Esophagus squamous epithelium (tissue), 5 donors: ENCODE measurements at places on chromosomes 16 and 17.

- DNase-seq = no peak
Observed at GRCh38 chr17:44879376-44879775, 19.9 kb downstream of the EFTUD2 start.

- DNase-seq = no peak
Observed at GRCh38 chr16:86025706-86026105, 126.7 kb downstream of the IRF8 start.

GRCh38 chr17:27457360-27457715 lies 1.1 kb downstream of the KSR1 start:
- DNase-seq = no peak

GRCh38 chr17:50269477-50270434 lies 4.5 kb upstream of the TMEM92 start:
- no peak for DNase-seq

DNA sequence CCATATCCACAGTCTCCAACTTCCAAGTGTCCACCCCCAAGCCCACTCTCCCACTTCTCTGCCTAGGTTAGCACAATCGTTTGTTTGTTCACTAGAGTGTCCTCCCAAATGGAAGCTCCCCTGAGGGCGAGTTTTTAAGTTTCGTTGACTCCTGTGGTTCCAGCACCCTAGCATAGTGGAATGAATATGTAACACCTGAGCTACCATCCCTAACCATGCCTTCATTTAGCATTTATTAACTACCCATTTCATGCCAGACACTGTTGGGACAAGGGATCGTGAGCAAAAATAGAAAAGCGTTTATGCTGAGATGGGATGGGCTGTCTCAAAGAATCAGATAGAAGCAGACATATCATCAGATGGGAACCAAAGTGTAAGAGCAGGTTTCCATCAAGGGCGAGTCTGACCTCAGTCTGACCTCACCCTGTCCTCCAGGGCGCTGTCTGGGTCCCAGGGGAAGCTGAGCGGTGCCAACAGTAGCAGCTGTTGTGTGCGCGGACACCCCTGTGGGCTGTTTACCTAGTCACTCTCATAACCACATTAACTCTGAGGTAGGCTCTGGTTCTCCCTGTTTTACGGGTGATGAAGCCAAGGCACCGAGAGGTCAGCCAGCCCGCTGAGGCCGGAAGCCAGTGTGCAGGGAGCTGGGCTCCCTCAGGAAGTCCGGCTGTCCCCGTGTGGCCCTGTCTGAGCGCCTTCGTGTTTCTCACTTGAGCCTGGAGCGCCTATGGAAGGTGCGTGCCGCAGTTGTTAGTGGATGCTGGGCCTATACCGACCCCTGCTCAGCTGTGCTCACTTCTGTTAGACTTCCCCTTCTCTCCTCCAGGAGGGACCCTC lies 6.2 kb downstream of the CNP start:
- DNase-seq = no peak

DNA sequence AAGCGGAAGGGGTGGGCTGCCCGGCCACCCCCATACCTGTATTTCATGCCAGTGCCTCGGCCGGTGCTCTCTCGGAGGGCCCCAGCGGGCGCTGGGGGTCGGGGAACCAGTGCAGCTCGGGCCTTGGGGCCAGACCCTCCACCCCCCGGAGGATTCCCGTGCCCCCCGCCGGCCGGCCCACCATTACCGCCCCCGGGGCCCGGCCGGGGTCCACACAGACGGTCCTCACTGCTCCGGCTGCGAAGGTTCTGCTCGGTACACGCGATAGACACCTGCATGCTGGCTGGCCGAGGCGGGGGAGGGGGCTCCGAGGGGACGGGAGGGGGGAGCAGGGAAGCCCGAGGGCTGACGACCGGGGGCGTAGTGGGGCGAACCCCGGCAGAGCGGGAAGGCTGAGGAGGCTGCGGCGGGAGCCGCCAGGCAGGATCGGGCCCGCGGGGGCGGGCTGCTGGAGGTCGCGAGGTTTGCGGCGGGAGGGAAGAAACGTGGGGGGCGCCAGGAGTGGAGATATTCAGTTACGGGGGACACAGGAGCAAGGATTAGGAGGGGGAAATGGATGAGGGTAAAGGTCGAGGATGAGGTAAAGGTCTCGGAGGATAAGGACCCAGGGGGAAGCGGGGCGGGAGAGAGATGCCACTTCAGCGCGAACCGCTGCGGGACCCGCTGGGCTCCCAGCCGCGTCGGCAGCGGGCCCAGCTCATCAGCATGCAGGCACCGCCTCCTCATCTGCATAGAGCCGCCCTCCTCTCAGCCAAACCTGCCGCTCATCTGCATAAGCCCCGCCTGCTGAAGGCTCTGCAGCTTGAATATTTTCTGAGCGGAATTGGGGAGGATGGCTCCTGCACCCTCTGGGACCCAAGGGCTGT lies at the start of gene KCNAB3:
TSS of gene KCNAB3 (minus strand) at position 699 of the 866 bp plus-strand sequence. CDS start at position 278, 421 bp downstream.
- no peak for DNase-seq

DNA sequence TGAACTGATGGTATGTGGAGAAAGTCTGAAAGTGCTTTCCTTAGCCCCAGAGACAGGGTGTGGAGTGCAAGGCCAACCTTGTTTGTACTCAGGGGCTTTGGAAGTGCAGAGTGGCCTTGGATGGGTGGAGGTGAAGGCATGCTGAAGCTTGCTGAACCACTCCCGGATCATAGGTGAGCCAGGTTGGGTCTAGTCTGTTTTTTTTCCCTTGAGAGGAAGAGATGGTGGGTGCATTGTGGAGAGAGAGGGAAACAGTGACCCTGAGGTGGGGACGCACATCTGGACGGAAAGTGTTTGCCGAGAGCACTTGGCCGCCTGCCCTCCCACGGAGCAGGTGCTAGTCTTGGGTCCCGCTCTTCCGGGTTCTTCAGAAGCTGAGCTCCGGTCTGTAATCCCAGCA lies 12.5 kb downstream of the ABAT start:
- no peak for DNase-seq

DNA sequence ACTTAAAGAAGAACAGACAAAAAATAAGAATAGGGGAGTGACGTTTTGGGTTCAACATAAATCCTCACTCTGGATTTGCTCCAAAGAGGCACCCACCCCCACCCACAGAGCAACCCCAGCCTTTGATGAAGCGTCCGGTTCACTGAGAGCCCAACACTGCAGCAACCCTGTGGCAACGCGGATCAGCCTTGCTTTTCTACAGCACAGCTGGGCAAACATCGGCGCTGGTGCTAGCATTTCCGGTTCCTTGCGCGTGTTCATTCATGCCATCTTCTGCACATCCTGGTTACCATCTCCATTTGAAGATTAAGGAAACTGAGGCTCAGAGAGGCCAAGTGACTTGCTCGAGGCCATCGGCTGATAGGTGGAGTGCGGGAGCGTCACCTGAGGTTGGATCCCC lies 8.7 kb upstream of the GINS2 start:
- no peak for DNase-seq

DNA sequence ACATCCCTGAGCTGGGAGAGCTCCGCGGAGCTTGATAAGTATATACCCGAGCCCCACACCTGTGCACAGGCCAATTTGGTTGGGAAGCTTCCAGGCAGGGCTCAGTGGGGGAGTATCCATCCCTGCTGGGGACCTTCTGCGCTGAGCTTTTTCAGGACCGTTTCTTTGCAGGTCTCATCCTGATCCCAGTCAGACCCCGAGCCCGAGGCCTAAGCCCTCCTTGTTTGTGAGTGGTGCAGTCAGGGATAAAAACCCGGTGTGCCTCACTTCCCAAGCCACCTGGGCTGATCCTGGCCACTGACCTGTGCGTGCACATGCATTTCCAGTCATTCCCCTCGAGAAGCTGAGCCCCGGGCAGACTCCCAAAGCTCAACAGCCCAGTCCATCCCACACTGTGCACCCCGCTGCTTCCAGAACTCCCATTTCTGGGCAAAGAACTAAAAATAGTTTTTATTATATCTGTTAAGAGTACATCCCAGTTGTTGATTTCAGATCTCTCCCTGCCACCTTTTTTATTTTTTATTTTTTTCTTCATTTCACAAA lies 27.3 kb upstream of the NAT9 start:
- DNase-seq = no peak

DNA sequence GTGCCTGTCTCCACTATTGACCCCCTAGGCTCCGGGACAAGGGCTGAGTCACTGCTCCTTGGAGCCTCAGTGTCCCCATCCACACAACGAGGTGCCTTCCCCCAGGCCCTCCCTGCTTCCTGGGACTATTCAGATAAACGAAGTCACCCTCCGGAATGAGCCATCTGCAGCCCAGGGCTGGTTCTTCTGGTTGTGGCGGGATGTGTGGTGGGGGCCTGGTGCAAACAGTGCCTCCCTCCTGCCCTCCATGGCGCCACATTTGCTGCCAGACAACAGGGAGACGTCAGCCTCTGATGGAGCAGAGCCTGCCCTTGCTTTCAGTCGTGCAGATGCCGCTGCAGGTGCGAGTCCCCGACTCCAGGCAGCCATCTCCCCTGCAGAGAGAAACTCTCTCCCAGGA lies 5.1 kb upstream of the KRT16 start:
- DNase-seq = no peak

DNA sequence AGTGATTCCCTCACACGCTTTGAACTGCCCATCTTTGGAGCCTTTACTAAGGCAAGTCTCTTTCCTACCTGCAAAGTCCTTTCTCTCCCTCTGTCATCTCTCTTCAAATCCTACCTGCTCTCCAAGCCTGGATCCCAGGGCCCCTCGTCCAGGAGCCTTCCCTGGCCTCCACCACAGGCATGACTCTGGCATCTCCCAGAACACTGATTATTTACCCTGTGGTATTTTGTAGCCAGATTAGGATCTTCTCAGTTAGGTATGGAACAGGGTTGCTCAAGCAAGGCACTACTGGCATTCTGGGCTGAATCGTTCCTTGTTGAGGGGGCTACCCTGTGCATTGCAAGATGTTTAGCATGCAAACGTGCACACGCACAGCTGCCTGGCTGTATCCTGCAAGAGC lies 31.9 kb upstream of the POLR3E start:
- DNase-seq = no peak

- no peak for DNase-seq
Observed at GRCh38 chr17:76528156-76528527, 9.4 kb downstream of the CYGB start.

DNA sequence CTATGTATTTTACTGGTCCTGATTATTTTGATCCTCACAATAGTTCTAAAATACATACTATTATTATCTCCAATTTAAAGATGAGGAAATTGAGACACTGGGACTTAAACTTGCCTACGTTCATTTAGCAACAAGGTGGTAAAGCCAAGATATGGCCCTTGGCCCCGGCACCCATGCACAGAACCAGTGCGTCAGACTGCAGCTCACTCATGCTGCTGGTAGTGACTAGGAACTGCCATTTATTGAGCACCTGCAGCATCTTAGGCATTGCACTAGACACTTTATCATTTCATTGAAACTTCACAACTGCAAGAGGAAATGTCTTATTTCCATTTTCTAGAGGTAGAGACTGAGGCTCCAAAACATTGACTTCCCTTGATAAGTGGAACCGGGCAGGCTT lies 93.3 kb downstream of the RAB11FIP4 start:
- no peak for DNase-seq

GRCh38 chr16:13936596-13937081 lies 16.7 kb downstream of the ERCC4 start:
- DNase-seq = no peak
